ENCODE measurements at places on chromosomes 5 and 9. TPM values are rescaled to one million over a fixed set of nuclear protein-coding genes. Genes with fewer than 3 reads are reported as not detected.

DNA sequence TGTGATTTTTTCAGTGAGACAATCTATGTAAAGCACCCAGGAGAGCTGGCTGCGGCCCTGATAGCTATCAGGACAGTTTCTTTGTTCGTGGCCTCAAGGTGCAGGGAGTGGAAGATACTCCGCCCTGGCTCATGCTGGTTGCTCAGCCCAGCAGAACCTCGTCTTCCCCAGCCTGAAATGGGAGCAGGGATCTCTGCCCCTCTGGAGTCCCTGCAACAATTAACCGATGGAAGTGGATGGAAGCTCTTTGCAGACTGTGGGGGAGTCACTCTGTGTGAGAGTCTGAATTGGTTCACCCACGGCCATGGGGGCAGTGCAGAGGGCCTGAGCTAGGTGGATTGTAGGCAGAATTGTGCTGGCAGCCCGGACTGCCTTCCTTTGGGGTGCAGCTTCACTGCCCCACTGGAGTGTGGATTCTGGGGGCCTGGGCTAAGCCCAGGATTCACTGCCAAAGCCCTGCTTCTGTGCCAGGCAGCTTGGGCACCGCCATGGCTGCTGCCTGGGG is 2.8 kb downstream of the AIF1L start:
- H3K27me3 ChIP-seq, result peaks cover 23% of the 10 kb centered on the region
- no peak overlapping the region for H3K27ac ChIP-seq
- DNase-seq, result no peak
- no peak overlapping the region for H3K4me3 ChIP-seq
- H3K36me3 ChIP-seq, result no peaks in the 10 kb centered on the region

DNA sequence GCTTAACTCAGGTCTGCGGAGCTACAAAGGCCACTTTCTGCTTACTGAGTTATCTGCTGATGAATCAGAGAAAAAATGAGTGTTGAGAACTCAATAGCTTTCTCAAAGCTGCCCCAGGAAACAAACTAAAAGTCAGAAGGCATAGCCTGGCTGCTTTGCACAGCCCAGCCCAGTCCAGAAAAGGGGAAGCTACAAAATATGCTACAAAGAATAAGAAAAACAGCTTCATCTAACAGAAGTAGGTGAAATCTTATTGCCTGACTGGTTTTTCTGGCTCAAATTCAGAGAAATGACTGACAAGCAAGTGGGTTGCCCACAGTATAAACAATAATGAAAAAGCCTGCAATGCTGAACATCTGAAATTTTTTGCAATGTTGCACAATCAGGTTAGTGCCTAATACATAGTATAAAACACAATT is 156.2 kb downstream of the PPP2R2B start:
- H3K4me1 ChIP-seq, result no peaks in the 10 kb centered on the region
- no peaks in the 10 kb centered on the region for H3K27me3 ChIP-seq
- H3K4me3 ChIP-seq, result no peak overlapping the region

The IFNA21 gene
- not detected for total RNA-seq

- H3K4me3 ChIP-seq, result no peak overlapping the region
- no peak for DNase-seq
- H3K4me1 ChIP-seq, result peaks cover 14% of the 10 kb centered on the region
- H3K27me3 ChIP-seq, result peaks cover 6% of the 10 kb centered on the region
- no peak overlapping the region for H3K27ac ChIP-seq
Observed at GRCh38 chr5:72600391-72600981, 93.3 kb upstream of the ZNF366 start.

DNA sequence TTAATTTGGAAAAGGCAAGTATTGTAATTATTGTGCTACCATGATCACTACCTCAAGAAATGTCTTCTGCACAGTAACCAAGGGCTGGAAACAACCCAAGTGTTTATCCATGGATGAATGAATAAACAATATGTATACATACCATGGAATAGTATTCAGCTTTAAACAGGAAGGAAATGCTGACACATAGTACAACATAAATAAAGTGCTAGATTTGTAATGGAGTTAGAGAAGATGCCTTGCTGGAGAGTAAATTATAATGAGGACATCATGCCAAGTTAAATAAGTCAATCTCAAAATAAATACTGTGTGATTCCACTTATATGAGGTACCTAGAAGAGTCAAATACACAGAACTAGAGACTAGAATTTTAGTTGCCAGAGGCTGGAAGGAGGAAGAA is 160.0 kb downstream of the CCDC192 start:
- DNase-seq, result no peak
- H3K36me3 ChIP-seq, result no peaks in the 10 kb centered on the region
- 0 out of 3 replicates have a peak, but pooled peaks cover 1% of the 10 kb centered on the region for H3K27me3 ChIP-seq
- H3K4me1 ChIP-seq, result 0 out of 2 replicates have a peak, but pooled peaks cover 6% of the 10 kb centered on the region
- no peak overlapping the region for H3K27ac ChIP-seq
- no peak overlapping the region for H3K4me3 ChIP-seq

DNA sequence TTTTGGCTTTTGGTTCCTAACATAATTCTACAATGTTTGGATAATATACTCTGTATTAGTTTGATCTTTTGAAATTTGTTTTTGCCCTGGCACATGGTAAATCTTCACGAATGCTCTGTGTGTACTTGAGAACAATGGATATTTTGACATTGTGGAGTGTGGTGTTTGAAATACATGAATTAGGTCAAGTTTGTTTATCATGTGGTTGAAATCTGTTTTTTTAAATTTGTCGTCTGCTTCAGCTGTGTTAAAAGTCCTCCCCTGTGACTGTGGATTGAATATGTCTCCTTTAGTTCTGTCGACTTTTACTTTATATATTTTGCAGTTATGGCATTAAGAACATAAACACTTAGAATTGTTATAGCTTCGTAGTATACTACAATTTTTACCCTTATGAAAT is 60.3 kb downstream of the DUSP1 start:
- no peak overlapping the region for H3K4me3 ChIP-seq
- H3K27ac ChIP-seq, result no peak overlapping the region
- H3K36me3 ChIP-seq, result no peaks in the 10 kb centered on the region
- peaks cover 47% of the 10 kb centered on the region for H3K4me1 ChIP-seq
- H3K27me3 ChIP-seq, result no peaks in the 10 kb centered on the region

The TOR2A gene
- total RNA-seq, result 7.2 TPM

GRCh38 chr5:5079876-5080275 is 60.3 kb upstream of the ADAMTS16 start:
- H3K27ac ChIP-seq, result no peak overlapping the region
- H3K4me3 ChIP-seq, result no peak overlapping the region
- DNase-seq, result no peak
- H3K36me3 ChIP-seq, result no peaks in the 10 kb centered on the region
- no peaks in the 10 kb centered on the region for H3K27me3 ChIP-seq

- H3K4me3 ChIP-seq, result no peak overlapping the region
- peaks cover 22% of the 10 kb centered on the region for H3K27me3 ChIP-seq
- H3K36me3 ChIP-seq, result no peaks in the 10 kb centered on the region
- no peaks in the 10 kb centered on the region for H3K4me1 ChIP-seq
Observed at GRCh38 chr5:150113047-150113744, 26.8 kb upstream of the CSF1R start.

The WDR38 gene
- total RNA-seq, result not detected

The CCNG1 gene
- total RNA-seq, result 516 TPM

- no peaks in the 10 kb centered on the region for H3K36me3 ChIP-seq
- H3K4me1 ChIP-seq, result 0 out of 2 replicates have a peak, but pooled peaks cover 8% of the 10 kb centered on the region
- no peak overlapping the region for H3K4me3 ChIP-seq
- no peak overlapping the region for H3K27ac ChIP-seq
- H3K27me3 ChIP-seq, result no peaks in the 10 kb centered on the region
Observed at GRCh38 chr9:120265791-120266190, 314.2 kb downstream of the CDK5RAP2 start.

The PCDHA12 gene
- total RNA-seq, result not detected

DNA sequence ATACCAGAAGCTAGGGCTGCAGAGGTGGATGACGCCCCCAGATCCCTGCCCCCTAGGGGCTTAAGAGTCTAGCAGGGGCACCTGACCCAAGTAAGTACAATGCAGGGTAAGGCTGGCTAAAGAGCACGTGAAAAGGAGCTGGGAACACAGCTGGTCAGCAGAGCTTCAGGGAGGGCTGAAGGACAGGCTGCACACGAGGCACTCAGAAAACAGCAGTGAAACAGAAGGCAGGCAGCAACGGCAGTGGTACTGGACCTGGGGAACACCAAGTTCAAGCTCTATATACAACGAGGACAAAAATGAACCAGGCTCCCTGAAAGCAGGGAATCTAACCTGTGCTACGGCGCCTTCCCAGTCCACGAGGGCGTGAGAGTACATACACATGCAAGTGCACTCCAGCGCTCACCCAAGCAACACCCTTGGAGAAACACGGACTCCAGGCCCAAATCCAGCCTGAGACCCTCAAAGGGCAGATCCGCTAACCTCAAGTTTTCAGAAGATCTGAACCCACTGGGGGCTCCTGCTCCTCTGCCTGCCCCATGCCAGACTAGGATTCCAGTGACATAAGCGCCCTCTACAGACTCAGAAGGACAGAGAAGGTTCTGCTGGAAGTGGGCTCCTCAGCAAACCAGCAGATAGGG is 57.4 kb downstream of the PSMB7 start:
- DNase-seq, result no peak
- peaks cover 36% of the 10 kb centered on the region for H3K36me3 ChIP-seq
- no peak overlapping the region for H3K4me3 ChIP-seq
- H3K4me1 ChIP-seq, result peaks cover 20% of the 10 kb centered on the region
- H3K27ac ChIP-seq, result peak overlapping the region; percentile 17
- no peaks in the 10 kb centered on the region for H3K27me3 ChIP-seq

- H3K36me3 ChIP-seq, result no peaks in the 10 kb centered on the region
- no peak for DNase-seq
- H3K27ac ChIP-seq, result no peak overlapping the region
- H3K27me3 ChIP-seq, result no peaks in the 10 kb centered on the region
- H3K4me1 ChIP-seq, result 0 out of 2 replicates have a peak, but pooled peaks cover 5% of the 10 kb centered on the region
Observed at GRCh38 chr9:110967196-110967595, 71.1 kb downstream of the LPAR1 start.

DNA sequence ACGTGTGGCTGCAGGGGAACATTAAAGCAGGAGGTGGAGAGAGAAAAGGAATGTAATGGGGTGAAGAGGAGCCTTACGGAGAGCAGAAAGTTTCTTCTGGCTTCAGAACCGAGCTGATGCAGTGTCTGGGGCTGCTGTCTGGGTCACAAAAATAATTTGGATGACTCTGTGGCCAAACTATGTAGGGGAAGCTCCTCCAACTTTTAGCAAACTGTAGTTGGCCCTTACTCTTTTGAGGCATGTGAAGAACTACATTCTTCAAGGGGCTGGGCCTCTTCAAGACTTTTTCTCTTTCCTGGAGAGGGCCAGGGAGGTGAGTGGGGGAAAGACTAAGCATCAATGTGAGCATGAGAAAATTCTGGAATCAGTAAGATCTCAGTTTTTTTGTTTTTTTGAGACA is 31.9 kb upstream of the SPARC start:
- DNase-seq, result no peak
- no peak overlapping the region for H3K4me3 ChIP-seq
- no peaks in the 10 kb centered on the region for H3K4me1 ChIP-seq

DNA sequence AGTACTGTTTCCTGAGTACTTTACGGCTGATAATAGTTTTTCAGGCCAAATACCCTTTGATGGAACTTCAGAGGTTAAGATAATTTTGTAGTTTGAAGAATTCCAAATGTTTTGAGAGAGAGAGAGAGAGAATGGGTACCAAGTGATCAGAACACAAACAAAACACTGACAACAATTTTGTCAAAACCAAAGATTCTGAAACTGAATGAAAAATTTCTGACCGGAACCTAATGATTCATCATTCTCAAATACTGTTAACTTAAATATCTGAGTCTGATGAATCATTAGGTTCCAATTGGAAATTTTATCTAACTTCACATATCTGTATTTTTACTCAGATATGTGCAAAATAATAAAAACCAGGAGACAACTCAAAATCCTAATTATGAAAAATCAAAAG is 4.0 kb downstream of the LMBRD2 start:
- peaks cover 44% of the 10 kb centered on the region for H3K4me1 ChIP-seq
- no peak overlapping the region for H3K27ac ChIP-seq
- H3K36me3 ChIP-seq, result 0 out of 3 replicates have a peak, but pooled peaks cover 2% of the 10 kb centered on the region
- no peaks in the 10 kb centered on the region for H3K27me3 ChIP-seq

DNA sequence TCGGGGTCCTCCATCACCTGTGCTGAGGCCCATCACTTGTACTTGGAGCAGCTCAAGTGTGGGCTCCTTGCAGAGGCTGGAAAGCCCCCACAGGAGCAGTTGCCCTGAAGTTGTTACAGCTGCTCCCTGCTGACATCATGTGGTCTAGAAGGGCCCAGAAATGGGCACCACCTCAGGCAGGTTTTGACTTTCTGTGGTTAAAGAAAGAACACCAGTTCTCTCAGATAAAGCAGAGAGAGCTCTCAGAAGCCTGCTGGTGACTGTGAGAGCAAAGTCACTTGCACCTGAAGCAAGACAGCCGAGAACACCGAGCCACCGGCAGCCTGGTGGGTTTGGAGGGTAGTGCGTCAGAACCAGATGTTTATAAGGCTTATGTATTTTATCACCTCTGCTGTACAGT is 70.4 kb downstream of the MVB12B start:
- H3K27ac ChIP-seq, result no peak overlapping the region
- peaks cover 86% of the 10 kb centered on the region for H3K36me3 ChIP-seq
- H3K4me1 ChIP-seq, result no peaks in the 10 kb centered on the region
- H3K27me3 ChIP-seq, result no peaks in the 10 kb centered on the region
- DNase-seq, result no peak

The BARHL1 gene
- not detected for total RNA-seq

The NADK2 gene
- 71.4 TPM for total RNA-seq

The PCDHB2 gene
- total RNA-seq, result 7.1 TPM

DNA sequence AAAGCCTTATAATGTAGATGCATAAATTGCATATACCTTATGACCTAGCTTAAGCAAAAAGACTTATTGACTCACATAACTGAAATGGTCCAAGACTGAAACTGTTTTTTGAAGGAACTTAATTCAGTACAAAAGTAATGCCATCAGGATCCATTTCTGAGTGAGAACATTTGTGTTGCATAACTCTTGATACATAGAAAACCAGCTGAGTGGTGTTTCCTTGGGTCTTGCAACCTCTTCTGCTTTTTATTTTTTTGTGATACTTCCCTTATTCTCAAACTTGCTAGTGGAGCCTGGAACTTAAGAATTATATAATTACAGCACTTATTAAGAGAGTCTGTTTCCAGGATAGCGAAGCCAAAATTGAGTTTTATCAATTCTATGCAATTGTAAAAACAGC is 272.0 kb downstream of the MAN2A1 start:
- no peaks in the 10 kb centered on the region for H3K27me3 ChIP-seq
- no peak for DNase-seq
- H3K4me1 ChIP-seq, result peaks cover 11% of the 10 kb centered on the region
